ENCODE measurements at places on chromosomes 3 and 15. TPM values are rescaled to one million over a fixed set of nuclear protein-coding genes. Genes with fewer than 3 reads are reported as not detected.

Gene CEMIP
- not detected for polyA plus RNA-seq

Gene DAZL
- polyA plus RNA-seq: not detected

- peaks cover 9% of the 10 kb centered on the region for H3K36me3 ChIP-seq
- no peak overlapping the region for H3K4me3 ChIP-seq
- peaks cover 2% of the 10 kb centered on the region for H3K4me1 ChIP-seq
- H3K27me3 ChIP-seq: peaks cover 3% of the 10 kb centered on the region
- no peak for DNase-seq
These were observed 87.5 kb upstream of the ATP13A5 start for GRCh38 chr3:193465992-193466608.

DNA sequence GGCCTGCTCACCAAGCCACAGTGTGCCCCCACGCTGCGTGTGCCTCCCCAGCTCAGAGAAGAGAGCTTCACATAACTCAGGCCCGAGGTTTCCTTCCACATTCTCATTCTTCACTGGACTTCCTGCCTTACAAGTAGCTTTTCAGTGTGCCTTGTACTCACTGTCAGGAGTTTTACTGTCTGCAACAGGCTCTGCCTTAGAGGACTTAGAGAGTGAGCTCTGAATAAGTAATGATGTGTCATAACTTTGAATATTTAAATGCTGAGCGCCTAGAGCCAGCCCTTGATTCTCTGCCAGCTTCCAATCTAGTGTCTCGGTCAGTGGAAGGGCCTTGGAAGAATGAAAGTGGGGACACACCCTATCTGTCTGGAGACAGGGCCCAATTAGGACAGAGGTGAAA lies 41.8 kb downstream of the ITGB5 start:
- DNase-seq: no peak
- H3K27ac ChIP-seq: no peak overlapping the region
- H3K27me3 ChIP-seq: no peaks in the 10 kb centered on the region
- H3K4me1 ChIP-seq: no peaks in the 10 kb centered on the region

- no peaks in the 10 kb centered on the region for H3K4me1 ChIP-seq
- H3K27ac ChIP-seq: no peak overlapping the region
- H3K27me3 ChIP-seq: peaks cover 10% of the 10 kb centered on the region
- no peak for DNase-seq
These were observed 5.6 kb upstream of the ISLR2 start for GRCh38 chr15:74124759-74125158.

GRCh38 chr3:4606911-4607310 lies 113.8 kb downstream of the ITPR1 start:
- H3K36me3 ChIP-seq: no peaks in the 10 kb centered on the region
- H3K4me1 ChIP-seq: peaks cover 2% of the 10 kb centered on the region
- H3K4me3 ChIP-seq: no peak overlapping the region
- H3K27ac ChIP-seq: no peak overlapping the region

DNA sequence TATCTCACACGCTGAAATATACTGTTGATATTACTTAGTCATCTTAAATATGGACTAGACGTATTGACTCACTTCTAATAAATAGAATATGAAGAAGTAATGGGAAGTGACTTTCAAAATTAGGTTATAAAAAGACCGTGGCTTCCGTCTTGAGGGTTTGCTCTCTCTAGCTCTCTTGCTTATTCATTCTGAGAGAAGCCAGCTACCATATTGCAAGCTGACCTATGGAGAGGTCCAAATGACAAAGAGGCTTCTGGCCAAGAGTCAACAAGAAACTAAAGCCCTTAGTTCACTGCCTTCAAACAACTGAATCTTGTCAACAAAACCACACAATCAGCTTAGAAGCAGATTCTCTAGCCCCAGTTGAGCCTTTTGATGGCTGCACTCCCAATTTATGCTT lies 46.1 kb downstream of the SLC9C1 start:
- H3K4me1 ChIP-seq: no peaks in the 10 kb centered on the region
- H3K27ac ChIP-seq: no peak overlapping the region
- H3K4me3 ChIP-seq: no peak overlapping the region
- DNase-seq: no peak

GRCh38 chr3:16668776-16669545 lies 63.7 kb upstream of the DAZL start:
- no peaks in the 10 kb centered on the region for H3K4me1 ChIP-seq
- no peak for DNase-seq
- no peak overlapping the region for H3K27ac ChIP-seq

GRCh38 chr3:96814651-96815567 lies 515 bp downstream of the EPHA6 start:
- no peaks in the 10 kb centered on the region for H3K36me3 ChIP-seq
- H3K27me3 ChIP-seq: peaks cover 3% of the 10 kb centered on the region
- no peak for DNase-seq

GRCh38 chr15:59399465-59400102 lies 26.9 kb upstream of the MYO1E start:
- H3K27me3 ChIP-seq: peaks cover 12% of the 10 kb centered on the region
- H3K36me3 ChIP-seq: no peaks in the 10 kb centered on the region
- no peak for DNase-seq
- H3K4me1 ChIP-seq: peaks cover 7% of the 10 kb centered on the region
- H3K27ac ChIP-seq: no peak overlapping the region

Gene XCR1
- polyA plus RNA-seq: 0.04 TPM

DNA sequence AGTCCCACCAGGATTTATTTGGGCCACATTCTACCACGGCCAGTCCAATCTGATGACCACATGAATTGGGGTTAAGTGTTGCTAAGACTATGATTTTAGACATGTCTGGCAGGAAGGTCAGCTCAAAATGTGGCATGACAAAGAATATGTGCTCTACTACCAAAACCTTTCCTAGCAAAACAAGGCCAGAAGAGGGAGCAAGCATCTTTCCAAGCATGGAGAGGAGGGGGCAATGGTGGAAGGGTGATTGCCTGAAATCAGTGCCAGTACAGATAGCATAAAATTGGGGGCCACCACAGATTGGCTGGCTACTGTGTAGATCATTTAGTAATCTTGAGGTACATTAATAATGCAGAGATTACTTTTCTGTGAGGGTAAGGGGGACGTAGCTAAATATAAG lies 43.2 kb downstream of the TMEM39A start:
- H3K4me3 ChIP-seq: no peak overlapping the region
- no peaks in the 10 kb centered on the region for H3K4me1 ChIP-seq
- H3K27ac ChIP-seq: no peak overlapping the region
- DNase-seq: no peak

Gene GPR149
- not detected for polyA plus RNA-seq

Gene LRTM1
- not detected for polyA plus RNA-seq

Gene EIF4G1
- 13.4 TPM for polyA plus RNA-seq

- no peaks in the 10 kb centered on the region for H3K4me1 ChIP-seq
- DNase-seq: no peak
- peaks cover 1% of the 10 kb centered on the region for H3K27me3 ChIP-seq
These were observed 329.6 kb upstream of the RGMA start for GRCh38 chr15:93418566-93418965.

Gene ROBO1
- 0.63 TPM for polyA plus RNA-seq

- no peak for DNase-seq
- H3K4me3 ChIP-seq: no peak overlapping the region
- H3K27me3 ChIP-seq: peaks cover 26% of the 10 kb centered on the region
- H3K4me1 ChIP-seq: peaks cover 23% of the 10 kb centered on the region
These were observed 1.7 kb upstream of the MAP1A start for GRCh38 chr15:43515741-43516140.

DNA sequence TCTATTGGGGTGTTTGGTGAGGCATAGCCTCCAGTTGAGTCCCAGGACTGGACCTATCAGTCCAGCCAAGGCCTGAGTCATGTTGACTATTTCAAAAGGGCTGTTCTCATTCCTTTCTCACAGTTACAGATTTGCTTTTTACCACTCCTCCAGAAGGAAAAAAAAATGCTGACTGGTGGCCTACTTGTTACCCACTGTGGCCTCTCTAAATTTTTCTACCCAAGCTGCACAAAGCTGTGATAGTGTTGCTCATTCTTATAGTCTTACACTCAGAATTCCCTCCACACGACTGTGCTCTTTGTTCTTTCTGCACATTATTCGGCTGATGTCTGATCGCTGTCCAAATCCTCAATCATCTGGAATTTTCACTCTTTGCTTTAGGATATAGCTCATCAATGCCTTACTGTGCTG lies 1142.2 kb downstream of the IGSF11 start:
- no peaks in the 10 kb centered on the region for H3K27me3 ChIP-seq
- no peak overlapping the region for H3K4me3 ChIP-seq
- no peaks in the 10 kb centered on the region for H3K36me3 ChIP-seq
- H3K27ac ChIP-seq: no peak overlapping the region
- H3K4me1 ChIP-seq: no peaks in the 10 kb centered on the region
- no peak for DNase-seq

Measured in immature natural killer cell (primary cell).